H1 (cell line): ENCODE measurements at places on chromosomes 12 and 14.

GRCh38 chr12:127830065-127830460, 436.9 kb upstream of the TMEM132C start:
- DNase-seq: no peak

- no peak for DNase-seq
Observed at GRCh38 chr12:57005980-57006808, at the start of gene ZBTB39. ZBTB39 (minus strand) TSS chr12:57006546; CDS start chr12:57004917, 1,629 bp downstream.

DNA sequence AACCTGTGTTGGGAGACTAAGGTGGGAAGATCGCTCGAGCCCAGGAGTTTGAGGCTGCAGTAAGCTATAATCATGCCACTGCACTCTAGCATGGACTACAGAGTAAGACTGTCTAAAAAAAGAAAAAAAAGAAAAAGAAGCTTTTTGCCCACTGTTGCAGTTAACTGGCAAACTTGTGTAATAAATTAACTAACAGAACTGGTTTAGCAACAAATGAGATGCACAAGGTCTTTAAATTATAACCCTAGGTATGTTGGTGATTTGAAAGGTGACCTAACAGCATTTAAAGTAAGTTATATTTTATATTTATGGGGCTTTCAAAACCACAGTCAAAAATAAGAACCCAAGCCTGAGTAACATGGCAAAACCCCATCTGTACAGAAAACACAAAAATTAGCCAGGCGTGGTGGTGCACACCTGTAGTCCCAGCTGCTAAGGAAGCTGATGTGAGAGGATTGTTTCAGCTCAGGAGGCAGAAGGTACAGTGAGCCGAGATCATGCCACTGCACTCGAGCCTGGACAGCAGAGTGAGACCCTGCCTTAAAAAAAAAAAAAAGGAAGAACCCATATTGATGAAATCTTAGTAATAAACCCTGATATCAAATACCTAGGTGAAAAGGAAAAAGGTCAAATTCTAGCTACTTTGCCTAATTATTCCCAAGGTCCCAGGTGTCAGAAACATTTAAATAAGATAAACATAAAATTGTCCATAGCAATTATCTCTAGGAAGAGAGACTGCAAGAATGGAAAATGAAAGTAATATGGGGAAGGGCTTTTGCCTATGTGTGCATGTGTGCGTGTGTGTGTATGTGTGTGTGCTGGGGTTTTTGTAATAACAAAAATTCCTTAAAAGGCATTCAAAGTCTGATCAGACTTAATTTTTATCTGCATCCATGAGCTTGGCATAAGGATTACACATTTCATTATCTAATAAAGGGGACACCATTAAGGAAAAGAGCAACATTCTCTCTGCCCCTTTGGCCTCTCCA, 15.4 kb downstream of the SYNE2 start:
- no peak for DNase-seq

- no peak for DNase-seq
Observed at GRCh38 chr12:3662521-3662921, 90.4 kb downstream of the CRACR2A start.

- no peak for DNase-seq
Observed at GRCh38 chr12:42490261-42490842, 99.2 kb downstream of the PRICKLE1 start.

DNA sequence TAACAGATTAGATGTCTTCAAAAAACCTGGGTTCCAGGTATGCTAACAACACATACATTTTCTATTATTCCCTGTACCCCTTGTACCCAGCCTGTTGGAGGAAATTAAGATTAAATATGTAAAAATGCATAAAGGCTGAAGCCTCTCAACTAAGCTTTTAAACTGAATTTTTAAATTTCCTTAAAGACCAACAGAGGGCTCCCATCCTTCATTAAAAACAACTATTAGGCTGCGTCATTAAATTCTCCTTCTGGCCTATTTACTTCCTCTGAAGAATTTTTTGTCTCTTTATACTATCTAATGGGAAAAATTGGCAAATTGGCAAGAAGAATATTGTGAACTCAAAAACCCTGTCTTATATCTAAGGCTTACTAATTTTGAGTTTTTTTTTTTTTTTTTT, 21.8 kb downstream of the SENP1 start:
- DNase-seq: no peak

GRCh38 chr14:63393012-63393411, 74.3 kb upstream of the GPHB5 start:
- DNase-seq: no peak
